MM.1S (cell line): ENCODE measurements at places on chromosomes 1 and 21.

DNA sequence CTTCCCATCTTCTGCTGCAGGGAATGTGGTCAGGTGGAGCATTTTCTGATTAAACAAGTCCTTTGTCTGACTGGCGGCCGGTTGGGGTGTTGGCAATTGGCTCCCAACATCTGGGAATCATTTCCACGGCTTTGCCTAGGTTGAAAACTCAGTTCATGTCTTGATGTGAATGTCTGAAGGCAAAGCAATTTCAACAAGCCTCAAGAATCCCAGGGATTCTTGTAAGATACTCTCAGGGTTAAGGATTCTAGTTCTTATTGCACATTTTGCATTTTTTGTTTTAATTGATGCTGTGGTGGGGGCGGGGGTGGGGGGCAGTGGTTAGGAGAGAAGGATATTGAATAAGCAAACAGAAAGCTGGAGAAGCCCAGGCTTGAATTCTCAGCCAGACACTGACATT is 273.9 kb downstream of the KIF26B start:
- DNase-seq, result no peak

DNA sequence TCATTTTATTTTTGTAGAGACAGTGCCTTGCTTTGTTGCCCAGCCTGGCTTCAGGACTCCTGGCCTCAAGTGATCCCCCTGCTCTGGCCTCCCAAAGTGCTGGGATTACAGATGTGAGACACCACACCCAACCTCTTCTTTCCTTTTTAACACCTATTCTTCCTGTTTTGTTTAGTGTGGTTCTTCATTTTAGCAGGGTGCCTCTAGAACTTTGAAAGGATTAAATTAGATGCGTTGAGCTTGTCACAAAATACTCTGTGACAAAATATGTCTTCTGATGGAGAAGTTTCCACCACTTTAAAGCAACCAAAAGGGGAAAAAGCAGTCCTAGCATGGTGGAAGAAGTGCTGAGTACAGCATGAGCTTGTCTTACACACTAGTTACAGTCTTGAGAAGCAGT is 42.0 kb downstream of the CDC14A start:
- DNase-seq, result no peak

DNA sequence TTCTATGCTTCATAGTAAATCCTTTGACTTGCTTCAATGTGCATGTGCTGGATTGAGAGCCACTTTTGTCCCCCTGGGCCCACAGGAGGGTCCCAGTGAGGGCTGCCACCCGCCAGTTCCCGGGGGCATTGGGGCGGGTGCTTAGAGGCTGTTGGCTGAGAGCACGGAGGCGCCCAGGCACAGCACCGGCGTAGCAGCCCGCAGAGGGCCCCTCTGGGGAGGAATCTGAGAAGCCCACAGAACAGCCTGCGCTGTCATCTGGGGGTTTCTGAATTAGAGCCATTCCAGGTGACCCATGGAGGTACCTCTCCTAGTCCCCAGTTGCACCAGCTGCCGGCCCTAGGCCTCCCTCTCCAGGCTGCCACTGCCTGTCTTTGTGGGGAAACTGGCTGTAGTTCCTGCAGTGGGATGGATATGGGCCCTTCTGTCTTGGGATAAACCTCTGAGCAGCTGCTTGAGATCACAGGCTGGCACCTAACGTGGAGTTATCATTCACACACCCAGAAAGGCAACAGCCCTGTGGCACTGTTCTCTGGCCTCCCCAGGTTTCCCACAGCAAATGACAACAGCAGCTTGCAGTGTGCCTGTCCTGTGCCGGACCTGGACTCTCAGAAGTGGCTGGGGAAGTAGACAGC is 39.5 kb downstream of the TMEM51 start:
- DNase-seq, result no peak

GRCh38 chr1:192485692-192486436 is 89.7 kb upstream of the RGS1 start:
- no peak for DNase-seq

- DNase-seq, result peak; percentile 41
Observed at GRCh38 chr1:191993549-191993948, 164.7 kb upstream of the RGS18 start.

- DNase-seq, result no peak
Observed at GRCh38 chr1:12075195-12076114, 12.4 kb downstream of the TNFRSF8 start.

GRCh38 chr1:244660595-244660994 is 7.7 kb downstream of the DESI2 start:
- DNase-seq, result no peak

- no peak for DNase-seq
Observed at GRCh38 chr1:61442544-61442943, 282.4 kb downstream of the TM2D1 start.

DNA sequence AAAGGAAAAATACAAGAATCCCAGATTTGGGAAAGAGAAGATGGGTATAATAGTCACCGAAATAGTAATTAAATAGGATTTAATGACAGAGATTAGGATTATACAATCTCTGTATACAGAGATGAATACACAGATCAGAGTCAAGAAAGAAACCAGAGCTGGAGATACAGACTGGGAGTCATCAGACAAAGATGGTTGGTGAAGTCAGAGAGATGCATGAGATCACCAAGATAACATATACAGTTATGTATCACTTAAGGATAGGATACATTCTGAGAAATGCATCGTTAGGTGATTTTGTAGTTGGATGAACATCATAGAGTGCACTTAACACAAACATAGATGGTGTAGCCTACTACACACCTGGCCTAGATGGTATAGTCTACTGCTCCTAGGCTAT is 49.8 kb downstream of the VCAM1 start:
- DNase-seq, result no peak

DNA sequence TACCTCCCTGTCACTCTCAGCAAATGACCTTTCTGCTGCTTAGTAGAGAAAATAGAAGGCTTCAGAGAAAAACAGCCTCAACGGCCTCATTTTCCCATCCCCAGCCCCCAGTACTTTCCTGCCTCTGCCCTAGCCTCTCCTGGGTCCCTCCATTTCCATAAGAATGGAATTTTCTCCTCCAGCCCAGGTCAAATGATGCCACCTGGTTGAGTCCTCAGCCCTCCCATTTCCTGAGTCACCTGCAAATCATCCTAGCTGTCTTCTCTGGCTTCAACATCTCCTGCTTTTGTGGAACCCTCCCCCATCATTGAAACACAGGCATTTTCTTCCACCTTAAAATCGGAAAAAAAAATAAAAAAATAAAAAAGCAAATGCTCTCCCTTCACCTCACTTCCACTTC is 35.1 kb downstream of the OLIG1 start:
- no peak for DNase-seq

DNA sequence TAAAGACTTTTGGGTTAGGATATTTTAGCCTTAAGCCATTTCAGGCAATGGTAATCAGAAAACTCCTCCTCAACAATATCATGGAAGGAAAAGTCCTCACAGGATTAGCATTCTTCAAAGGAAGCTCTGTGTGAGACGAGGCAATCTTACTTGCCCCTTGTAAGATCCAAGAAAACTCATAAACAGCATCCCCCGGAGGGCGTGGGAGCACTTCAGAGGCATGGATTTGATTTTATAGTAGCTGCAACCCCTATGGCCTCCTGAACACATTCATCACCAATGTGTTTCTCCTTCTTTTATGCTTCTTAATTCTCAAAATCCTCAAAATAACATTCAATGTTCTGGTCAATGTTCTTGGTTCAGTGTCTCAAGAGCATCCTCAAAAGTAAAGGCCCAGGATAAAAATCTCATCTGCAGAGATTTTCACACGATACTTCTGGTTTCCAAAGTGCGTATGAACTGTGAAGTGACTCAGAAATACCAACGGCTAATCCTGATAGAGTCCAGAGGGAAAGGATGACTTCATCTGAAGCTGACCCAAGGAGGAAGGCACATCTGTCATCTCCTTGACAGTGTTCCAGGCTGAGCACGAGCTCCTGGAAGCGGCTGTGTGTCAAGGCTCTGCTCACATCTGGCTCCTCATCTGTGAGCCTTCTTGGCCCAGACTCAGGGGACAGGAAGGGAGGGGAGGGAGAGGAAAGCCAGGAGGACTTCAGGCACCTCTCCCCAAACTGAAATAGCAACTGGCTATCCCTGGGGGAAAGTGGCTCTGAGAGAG is 49.3 kb upstream of the PSEN2 start:
- DNase-seq, result no peak

GRCh38 chr1:159406821-159407220 is 25.2 kb upstream of the OR10J4 start:
- no peak for DNase-seq

GRCh38 chr21:45050345-45050796 is 24.0 kb upstream of the ADARB1 start:
- DNase-seq, result no peak

GRCh38 chr21:19648391-19648790 is 1244.8 kb upstream of the TMPRSS15 start:
- DNase-seq, result no peak

- no peak for DNase-seq
Observed at GRCh38 chr1:108071601-108072000, 106.6 kb upstream of the VAV3 start.

DNA sequence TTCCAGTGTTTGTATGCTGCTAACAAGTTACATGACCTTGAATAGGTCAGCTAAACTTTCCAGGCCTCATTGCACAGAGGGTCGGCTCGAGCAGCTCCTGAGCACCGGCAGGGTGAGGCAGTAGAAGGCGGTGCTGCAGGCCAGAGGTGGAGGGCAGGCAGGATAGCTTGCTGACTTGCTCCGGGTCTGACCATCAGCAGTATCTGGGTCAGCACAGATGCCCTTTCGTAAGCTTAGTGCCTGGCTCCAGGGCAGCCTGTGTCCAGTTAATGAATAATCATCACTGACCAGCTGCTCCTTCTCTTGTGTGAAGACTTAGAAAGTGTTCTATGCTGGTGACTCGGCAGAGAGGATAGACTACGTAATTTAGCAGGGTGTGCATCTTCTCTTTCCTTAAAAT is 6.9 kb downstream of the MAPKAPK2 start:
- no peak for DNase-seq

DNA sequence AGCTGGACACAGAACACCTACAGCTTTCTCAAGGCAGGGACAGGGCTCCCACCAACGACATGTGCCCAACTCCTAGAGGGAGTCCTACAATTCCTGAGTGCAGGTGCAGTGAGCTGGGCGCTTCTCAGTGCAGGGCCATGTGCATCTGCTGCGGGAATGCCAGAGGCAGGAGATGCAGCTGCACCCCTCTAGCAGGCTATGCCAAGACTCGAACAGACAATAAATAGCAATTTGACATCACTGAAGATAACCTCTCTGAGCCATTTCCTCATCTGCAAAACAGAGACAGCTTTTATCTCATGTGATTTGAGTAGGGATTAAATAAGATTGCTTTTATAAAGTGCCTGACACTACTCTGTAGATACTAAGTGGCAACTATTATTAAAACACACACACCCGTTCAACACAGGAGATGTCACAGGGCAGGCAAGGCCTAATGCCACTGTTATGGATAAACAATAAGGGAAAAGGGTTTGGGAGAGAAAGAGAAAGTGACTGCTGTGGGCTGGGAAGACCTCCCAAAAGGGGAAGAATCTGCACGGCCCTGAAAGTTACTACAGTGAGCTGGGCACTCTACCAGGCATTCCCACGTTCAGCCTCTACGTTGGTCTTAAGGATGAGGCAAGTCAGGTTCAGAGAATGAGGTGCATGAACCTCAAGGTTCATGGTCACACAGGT is 5.7 kb downstream of the SLC9A1 start:
- DNase-seq, result no peak

GRCh38 chr21:41052820-41053555 is 115.0 kb upstream of the BACE2 start:
- DNase-seq, result no peak

DNA sequence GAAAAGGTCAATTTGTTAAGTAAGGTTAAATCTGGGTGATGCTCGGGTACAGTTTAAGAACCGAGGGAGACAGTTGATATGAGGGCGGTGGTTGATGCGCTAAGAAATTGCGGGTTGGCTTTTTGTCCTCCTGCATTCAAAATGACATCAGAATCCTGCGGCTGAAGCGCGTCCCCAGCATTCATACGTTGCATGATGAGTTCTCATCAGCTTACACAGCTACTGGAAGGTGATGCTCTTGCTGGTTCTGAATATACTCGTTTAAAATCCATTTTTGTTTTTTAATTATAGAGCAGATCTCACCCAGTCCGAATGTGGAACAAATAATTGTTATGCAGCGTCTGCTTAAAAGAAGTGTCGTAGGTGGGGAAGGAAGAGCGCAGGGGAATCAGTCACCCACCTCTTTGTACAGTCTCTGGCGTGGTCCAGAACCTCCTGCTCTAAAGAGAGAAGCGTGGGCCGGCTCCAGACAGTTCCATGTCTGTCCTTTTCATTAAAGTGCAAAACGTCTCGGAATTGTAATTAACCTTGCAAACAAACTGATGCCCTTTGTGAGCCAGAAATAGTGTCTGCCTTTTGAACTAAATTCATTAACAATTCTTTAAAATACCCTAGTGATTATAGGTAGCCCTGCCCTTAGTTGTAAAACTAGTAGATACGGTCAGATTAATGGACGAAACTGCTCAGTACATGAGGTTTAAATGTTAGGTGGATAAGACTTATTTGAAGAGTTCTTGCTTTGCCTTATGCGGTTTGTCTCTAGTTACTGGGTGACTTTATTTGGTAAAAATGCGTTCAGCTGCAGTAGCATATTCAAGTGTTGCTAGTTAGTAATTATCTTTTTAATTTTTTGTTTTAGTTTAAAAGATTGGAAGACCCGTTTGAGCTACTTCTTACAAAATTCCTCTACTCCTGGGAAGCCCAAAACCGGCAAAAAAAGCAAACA is 741 bp downstream of the RGS2 start:
- peak; percentile 64 for DNase-seq

DNA sequence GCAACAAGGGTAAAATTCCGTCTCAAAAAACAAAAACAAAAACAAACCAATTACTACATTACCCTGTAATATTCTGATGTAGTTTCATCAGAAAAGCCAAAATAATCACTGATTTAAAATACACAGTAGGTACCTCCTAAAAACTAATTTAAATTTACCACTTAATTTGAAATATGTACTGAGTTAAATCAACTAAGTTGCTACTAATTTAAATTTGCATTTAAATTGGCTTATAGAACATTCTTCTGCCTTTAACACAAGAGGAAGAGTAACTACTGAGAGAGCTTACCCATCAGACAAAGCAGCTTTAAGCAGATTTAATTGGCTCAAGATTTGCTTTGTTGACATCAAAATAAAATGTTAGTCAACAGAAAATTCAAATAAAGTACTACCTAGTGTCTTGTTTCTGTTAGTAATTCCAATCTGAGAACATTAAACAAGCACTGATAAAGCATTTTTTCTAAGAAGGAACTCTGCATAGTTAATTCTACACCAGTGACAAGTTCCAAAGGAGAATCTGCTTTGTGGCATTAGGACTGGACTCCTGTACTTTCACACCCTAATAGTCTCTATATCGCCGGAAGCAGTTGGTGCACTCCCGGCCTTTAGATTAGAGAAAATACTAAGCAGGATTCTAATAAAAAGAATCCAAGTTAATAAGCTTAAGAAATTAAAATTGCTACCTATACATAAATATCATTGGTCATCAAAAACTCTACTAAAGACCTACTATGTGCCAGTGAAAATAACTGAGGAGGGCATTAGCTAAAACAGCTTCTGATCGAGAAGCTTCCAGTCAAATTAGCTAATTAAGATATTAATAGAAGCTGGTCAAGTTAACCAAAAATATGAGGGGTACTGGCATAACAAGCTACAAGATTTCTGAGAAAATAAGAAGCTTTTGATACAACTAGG is 8.4 kb downstream of the LUZP1 start:
- DNase-seq, result no peak
